ENCODE measurements at places on chromosomes 7 and 10.

GRCh38 chr7:44615149-44615611 lies 8.8 kb downstream of the OGDH start:
- DNase-seq = no peak

DNA sequence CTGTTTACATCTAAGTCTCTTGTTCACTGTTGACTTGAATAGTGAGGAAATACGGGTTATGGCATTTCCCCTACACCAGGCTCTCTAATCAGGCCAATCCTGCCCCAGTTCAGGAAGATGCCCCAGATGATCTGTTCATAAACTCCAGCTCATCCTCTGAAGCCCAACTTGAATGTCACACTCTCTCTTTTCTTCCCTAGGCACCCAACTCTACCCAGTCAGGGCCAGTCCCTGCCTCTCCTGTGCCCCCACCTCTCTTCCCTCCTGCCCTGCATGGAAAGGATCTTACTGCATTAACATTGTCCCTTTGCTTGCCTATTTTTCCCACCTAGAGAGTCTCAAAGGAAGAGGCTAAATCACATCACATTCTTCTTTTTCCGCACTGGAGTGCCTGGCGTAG lies 10.6 kb upstream of the TRPV6 start:
- DNase-seq = no peak

DNA sequence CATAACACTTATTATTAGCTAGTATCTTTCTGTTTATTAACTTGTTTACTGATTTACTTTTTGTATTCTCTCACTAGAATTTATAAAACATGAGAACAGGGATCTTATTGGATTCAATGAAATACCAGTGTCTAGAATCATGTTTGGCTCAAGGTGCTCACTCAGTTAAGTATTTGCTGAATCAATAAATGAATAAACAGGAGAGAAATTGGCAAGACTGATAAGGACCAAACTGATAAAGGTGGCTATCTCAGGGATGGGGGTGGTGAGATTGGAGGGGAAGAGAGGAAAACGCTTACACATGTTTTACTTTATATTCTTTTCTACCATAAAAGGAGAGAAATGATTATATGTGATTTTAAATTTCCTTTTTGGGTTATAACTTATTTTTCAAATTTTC lies 43.3 kb upstream of the CCDC6 start:
- no peak for DNase-seq

DNA sequence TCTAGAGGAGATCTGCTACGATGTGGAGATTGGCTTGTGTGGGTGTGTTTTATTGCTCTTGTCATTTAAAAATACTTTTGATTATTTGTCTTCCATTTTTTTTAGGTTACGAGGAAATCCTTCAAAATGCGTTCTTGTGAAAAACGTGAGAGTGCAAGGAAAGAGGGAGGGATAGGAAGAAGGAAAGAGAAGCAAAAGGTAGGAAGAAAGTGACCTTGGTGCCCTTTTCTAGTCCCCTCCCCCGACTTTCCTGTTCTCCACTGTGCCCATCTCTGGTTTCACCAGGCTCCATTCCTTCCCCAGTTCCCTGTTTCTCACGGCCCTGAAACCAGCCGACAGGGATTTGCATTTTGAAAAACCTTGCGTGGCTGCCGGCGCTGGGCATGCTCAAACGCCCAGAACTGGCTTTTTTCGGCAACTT lies 506 bp upstream of the GNAI1 start:
- DNase-seq = no peak

GRCh38 chr10:70785190-70785589 lies at the start of gene TBATA:
Gene TBATA (minus strand): TSS chr10:70785377. CDS start chr10:70783379, 1,998 bp downstream.
- DNase-seq = no peak

DNA sequence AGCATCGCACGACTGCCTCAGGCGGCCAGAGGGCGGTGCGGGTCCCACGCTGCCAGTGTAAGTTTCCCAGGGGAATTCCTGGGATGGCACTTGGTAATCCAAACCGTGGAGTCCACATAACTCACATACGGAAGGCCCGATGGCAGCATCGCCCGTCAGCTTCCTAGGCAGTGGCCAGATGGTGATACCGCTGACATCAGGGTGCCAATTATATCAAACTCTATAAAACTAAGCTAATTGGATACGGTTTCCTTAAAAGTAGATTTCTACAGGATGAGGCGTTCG lies 189.8 kb downstream of the CELF2 start:
- no peak for DNase-seq

DNA sequence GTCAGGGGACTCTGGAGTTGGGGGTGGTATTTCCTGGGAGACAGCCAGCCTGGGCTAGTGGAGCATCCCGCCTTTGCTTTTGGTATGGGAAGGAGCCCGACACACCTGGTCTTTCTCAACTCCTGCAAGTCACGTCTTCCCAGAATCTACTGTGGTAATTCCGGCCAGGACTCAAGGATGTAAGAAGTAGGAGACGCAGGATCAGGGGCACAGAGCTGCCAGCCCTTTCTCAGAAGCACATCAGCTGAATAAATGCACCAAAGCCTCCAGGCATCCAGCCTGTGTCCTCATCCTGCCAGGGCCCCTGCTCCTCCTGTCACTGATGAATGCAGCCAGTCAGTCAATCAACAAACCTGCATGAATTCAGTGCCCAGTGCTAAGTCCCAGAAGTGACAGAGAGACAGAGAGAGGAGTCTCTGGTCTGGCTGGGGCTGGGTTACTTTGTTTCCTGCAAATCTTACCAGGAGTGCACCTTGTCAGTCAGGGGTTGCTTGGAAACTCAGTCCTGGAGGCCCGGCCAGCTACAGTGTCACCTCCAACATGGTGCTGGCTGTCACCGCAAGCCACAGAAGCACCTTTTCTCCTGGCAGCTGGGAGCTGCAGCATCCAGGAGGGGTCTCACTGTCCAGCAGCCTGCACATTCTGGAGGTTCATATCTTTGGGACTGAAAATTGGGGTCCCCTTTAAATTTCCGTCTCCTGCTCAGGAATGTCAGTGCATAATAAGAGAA lies 101.8 kb downstream of the PTPRE start:
- DNase-seq = no peak

- no peak for DNase-seq
These were observed 1.9 kb downstream of the VWDE start for GRCh38 chr7:12401538-12402364.

- no peak for DNase-seq
These were observed 138.1 kb downstream of the LRMDA start for GRCh38 chr10:75569506-75569905.

- no peak for DNase-seq
These were observed 306.8 kb downstream of the CNTNAP2 start for GRCh38 chr7:146423446-146423845.

DNA sequence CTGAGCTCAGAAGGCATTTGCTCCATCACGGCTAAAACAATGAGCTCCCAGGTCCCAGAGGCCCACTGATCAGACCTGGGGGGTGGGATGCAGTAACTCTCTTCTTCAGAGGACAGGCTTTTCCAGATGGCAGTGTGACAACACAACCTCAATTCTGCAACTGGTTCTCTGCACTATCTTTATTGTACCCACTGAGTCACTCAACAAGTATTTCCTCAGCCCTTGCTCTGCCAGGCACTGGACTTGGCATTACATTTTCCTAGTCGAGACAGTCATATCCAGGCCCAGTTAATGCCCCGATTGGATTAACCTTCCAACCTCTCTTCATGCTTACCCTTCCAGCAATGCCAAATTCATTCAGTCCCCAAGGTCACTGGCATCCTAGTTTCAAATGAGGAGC lies 72.6 kb downstream of the JAZF1 start:
- no peak for DNase-seq

- DNase-seq = no peak
These were observed 28.9 kb downstream of the OAT start for GRCh38 chr10:124389613-124390361.

DNA sequence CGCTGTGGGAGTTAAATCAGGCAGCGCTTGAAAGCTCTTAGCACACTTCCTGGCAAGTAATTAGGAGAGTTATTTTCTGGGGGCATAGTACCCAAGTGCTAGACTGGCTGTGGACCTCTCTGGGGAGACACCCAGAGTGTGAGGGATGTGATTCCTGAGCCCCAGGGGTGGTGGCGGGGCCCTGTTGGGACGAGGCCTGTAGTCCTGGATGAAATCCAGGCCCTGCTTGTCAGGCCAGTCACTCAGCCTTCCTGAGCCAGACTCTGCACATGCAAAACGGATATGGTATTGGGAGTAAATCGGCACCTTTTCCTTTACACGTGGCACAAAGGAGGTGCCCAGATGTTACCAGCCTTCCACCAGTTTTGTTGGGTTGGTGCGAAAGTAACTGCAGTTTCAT lies 31.2 kb downstream of the TRRAP start:
- no peak for DNase-seq

DNA sequence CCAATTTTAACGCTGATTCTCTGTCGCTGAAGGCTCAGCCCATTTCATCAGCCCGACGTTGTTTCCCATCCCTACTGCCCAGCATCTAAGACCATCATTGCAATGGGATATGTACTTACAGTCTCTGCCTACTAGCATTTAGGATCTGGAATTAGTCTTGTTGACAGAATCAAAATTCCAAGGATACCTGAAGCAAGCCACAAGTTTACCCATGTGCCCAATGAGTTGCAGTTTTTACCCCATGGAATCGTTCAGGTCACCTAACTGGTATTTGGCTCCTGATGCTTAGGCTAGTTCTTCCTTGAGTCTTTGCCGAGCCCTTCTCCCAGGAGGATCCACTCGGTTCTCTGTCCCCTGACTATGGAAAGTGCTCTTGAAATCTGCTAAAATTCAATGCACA lies 276.8 kb downstream of the DNAJB9 start:
- DNase-seq = no peak

GRCh38 chr10:3750006-3750816 lies 34.8 kb downstream of the KLF6 start:
- no peak for DNase-seq

DNA sequence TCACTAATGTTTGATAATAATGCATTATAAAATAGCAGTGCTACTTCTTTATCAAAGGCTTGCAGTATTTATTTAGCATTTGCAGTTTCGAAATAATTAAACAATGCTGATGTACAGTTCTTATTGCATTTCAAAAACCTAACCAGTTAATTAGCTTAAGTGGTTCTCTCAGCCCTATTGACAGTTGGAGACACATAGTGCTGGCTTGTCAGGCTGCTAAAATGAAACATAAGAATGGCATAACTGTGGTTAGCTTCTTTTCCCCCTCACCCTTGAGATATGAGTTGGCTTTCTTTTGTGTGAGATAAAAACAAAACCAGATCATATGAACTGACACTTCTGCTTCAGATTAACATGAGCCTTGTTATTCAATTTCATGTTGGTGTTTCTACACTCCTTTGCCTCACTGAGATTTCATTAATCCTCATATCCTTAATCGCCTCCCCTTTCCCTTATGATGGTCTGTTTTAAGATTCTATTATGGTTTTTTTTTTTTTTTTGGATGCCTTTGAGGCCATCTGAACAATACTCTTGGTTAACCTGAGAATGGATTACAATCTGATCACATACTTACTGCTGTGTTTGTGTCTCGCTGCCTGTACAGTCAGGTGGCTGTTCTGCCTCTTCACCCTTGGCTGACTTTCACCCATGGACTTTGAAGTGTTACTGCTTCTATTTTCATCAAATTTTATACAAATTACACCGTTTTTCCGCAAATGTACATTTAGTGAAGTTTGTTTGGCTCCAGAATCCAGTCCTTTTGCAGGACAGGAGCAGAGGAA lies 108.0 kb downstream of the SDK1 start:
- DNase-seq = peak; percentile 56

DNA sequence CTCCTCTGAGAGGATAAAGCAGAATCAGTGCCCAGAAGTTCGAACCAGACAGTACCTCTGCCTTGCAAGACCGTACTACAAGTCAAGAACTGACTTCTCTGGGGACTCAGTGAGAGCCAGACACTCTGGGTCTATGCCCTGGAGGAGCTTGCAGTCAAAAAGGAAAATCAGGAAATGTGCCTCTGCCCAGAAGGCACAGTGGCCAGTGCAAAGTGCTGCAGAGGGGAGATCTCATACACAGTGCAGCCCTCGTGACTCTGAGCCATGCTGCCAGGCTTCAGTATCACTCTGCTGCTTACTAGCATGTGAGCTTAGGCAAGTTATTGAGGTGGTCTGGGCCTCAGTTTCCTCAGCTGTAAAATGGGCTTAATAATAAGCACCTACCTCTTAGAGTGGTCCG lies 144.0 kb upstream of the NPY start:
- DNase-seq = no peak

DNA sequence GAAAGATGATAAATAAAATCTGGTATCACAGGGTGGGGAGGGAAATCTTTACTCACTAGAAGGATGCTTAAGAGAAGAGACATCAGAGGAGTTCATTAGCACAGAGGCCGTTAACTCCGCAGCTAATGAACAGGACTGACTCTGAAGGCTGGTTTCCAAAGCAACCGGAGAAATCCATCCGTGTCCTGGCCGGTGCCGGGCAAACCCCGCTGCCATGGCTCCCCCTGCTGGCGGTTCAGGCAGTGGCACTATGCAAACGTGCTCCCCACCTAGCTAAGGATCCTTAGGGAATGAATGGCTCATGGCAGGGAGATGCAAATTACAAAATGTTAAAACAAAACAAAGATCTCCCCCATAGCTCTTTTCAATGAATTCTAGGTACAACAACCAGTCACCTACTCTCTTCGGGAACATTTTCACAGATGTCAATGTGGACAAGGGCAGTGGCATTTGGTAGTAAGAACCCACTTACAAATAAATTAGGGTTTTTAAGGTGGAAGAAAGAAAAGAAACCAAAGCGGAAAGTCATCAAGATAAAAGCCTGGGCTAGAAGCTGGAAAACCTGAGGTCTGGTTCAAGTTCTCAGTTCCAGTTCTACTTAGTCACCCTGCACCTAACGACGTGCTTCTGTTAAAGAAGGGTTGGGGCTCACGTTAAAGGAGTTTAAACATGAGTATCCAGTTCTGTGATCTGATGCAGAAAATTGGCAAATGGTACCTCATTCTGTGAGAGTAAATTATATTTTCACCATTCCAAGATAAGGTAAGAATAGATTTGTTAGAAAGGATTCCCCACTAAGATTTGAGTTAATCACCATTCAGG lies 138.2 kb downstream of the SVIL start:
- DNase-seq = no peak

DNA sequence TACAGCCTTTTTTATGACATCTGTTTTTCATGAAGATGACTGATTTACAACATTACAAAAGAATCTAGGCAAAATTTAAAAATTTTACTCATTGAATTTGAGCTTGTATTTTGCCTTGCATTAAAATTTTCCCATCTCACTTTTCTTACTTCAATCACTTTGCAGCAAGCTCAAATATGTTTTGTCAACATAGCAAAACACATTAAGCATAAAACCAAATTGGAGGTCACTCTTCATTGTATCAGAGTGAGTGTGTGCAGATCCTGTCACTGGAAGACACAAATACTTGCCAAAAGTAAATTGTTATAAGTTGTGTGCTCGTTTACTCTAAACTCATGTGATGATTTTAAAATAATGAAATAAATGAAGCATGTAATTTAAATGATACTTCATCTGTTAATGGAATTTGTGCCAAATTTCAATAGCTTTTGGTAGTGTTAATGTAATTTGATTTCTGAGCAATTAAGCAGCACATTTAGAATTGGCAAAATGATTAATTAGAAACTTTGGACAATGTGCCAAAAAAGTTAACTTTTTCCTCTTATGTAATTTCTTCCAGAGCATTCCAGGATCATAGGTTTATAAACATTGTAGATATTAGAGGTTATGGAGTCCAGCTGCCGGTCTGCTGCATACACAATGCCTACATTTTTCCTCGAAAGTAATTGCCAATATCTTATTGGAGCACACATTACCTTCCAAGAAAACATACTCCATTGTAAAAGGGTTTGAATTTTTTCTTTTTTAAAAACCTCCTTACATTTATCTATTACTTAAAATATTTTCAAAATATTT lies 1078.2 kb upstream of the LRRTM3 start:
- no peak for DNase-seq

GRCh38 chr7:35467456-35467978 lies 213.6 kb upstream of the TBX20 start:
- DNase-seq = no peak

- no peak for DNase-seq
These were observed 1.3 kb downstream of the INTS1 start for GRCh38 chr7:1502845-1503244.

Data from T-helper 1 cell (primary cell).